ENCODE measurements at places on chromosomes 2 and 18.
A peak's percentile ranks its signal among the peaks of the same experiment; 100 is the strongest.

- no peak for DNase-seq
Observed at GRCh38 chr2:165147186-165148045, 56.4 kb downstream of the SCN3A start.

DNA sequence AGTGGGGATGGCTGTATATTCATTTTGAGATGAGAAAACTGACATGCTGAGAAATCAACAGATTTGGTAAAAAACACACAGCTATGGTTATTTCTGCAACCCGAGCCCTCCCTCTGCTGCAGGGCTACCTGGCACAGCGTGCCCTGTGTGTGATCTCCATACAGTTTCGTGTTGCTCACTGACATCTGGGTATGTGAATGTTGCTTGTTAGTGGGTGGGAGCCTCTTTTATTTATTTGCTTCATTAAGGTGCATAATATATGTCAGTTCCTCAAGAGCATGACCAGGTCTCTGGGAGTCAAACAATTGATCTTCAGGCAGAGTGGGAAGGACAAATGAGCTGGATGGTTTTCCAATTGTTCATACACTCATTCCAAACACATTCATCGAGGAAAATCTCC, 139.1 kb upstream of the FHL2 start:
- DNase-seq, result no peak

DNA sequence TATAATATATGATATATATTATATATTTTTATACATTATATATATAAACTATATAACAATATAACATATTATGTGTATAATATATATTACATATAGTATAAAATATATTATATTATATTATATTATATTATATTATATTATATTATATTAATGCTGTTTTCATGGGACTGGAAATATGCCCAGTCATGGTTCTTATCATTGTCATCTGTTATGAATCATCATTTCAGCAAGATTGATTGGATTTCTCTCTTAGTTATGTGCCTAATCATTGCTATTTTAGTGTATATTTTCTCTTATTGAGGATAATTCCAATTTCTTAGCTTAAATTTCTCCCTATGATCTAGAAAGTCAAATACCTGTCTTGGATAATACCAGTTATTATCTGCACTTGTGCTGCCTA, 617.8 kb downstream of the TRIB2 start:
- DNase-seq, result no peak

- no peak for DNase-seq
Observed at GRCh38 chr2:189411860-189412259, 29.4 kb upstream of the WDR75 start.

DNA sequence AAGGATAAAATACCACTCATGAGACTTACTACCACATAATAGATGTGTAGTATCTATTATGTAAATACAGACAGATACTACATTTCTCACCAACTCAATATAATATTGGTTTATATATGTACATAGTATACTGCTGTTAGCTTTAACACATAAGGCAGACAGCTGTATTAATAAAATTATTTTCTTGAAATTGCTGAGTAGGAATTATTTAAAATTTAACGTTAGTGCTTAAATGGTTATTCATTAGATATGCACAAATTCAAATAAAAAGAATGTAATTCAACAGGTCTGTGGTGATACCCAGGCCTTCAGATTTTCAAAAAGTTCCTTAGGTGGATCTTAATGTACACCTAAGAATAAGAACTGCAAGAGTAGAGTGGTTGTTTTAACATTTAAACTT, 59.0 kb downstream of the PRPF40A start:
- no peak for DNase-seq

DNA sequence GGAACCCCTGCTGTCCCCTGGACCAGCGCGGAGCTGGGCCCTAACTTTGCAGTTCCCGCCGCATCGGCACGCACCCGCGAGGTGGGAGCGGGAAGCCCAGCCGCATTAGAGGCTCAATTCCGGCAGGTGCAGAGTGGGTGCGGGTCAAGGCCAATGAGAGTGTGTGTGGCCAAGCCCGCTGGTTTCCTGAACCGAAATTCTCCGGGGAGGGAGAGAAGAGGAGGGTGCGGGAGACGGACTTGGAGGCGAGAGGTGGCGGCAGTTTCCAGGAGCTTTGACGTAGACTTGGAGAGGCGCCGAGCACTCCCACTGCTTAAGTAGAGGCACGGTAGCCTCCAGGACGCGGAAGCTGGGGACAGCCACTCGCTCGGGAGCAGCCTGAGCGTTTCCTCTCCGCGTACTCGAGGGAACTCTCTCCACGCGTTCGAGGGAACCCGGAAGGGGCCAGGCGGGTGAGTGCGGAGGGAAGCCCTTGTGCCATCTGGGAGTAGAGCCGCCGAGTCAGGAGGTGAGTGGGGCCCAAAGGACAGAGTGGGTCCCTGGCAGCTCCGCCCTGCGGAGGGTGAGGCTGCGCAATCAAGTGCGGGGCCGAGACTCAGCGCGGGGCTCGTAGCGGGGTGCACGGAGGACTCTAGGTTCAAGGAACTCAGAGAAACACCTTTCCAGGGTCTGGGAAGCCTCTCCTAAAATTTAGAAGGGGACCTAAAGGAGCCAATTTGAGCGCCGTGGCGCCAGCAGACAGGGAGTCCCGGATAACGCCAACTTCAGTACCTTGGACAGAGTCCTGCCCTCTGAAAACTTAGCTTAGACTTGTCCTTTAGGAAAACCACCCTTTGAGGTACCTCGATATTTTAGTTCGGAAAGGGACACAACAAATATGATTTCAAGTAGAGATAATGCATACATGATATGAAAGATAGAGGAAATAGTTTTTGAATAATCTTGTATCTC, at the start of gene FAM237A:
TSS of gene FAM237A (plus strand) at position 413 of the 951 bp plus-strand sequence. CDS start 1,750 bp downstream, outside the sequence.
- no peak for DNase-seq

GRCh38 chr2:219681694-219682300, 54.4 kb downstream of the SLC4A3 start:
- no peak for DNase-seq

DNA sequence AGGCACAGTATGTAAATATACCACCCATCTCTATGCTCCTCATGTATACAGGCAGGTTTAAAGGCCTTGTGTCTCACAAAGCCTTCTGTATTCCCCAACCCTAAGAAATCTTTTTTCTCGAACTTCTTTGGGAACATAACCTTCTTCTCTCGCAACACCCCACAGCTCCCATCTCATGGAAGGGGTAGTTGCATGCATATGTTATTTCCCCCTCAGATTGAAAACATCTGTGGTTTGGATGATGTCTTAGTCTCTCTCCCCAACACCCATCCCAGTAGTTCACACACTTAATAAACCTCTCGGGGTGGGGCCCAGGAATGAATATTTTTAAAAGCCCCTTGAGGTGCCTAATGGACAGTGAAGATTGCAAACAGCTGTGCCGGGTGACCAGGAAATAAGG, 21.0 kb upstream of the HDAC4 start:
- no peak for DNase-seq

DNA sequence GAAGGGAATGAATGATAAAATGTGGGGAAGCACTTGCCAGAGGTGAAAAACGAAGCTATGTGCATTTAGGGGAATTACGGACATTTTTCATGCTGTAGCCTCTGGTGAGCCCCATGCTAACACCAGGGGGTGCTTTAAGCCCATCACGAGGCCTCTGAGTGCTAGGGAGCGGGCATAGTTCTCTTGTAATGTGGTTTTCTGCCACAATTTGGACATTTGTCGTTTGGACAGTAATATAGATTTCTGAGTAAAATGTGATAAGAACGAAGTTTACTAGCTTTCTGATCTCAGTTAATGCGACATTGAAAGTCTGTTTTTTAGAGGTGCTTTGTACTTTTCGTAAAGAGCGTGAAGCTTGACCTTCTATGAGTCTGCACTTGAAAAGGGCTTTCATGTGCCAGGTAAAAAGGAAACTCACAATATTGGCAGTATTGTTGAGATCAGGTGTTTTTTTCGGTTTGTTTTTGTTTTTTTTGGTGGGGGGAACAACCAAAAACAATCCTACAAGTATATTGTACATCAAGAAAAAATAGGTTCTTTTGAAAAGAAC, 50.6 kb downstream of the TRAF3IP1 start:
- DNase-seq, result peak; percentile 22

DNA sequence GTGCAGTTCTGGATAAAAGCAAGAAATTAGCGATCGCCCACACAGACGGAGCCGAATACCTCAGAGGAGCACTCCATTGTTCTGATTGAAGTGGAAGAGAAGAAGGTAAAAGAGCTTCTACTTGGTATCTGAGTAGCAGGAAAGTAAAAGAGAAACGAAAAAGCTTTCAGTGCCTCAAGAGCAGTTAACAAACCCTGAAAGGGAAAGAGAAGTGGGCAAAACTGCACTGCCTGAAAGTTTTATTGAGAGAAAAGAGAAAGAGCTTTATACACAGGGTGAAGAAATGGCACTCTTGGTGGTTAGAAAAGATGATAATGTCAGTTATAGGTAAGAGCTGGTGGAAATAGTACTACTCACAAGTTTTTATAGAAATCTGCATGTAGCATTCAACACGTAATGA, 192.8 kb downstream of the CDCA7 start:
- no peak for DNase-seq

DNA sequence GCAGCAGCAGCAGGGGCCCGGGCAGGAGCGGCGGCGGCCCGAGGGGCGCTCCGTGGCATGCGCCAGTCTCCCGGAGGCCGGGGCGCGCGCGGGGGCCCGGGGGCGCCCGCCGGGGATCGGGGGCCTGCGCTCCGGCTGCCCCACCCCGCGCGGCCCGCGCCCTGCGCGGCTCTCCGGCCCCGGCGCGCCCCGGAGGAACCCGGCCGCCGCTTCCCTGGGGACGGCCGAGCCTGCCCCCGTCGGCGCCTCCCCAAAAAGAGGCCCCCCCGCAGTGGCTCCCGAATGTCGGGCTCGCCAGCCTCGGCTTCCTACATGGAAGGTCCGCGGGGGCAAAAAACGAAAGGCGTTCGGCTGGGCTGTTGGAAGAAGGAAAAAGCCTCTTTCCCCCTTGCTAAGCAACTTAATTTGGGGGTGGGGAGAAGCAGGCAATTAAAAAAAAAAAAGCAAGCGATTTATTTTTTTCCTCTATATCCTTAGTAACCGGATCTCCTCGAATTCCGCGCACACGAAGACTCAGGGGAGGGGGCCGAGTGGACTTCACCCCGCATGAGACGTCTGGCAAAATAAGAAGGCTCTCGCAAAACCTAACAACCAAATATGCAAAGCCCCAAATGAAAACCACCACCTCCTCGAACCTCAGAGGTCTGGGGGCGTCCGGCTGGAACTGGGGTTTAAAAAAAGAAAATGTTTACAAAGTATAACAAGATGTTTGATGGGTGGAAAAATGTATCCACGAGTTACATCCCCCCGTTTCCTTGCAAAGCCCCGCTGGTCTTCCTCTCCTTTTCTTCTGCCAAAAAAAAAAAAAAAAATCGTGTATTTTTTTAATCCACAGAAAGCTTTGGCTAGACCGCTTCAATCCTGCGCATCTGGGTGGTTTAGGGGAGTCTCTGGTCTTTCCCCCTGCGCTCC, at the start of gene SMAD7:
TSS of gene SMAD7 (minus strand) at position 430 of the 912 bp plus-strand sequence. CDS start 541 bp downstream, outside the sequence.
- DNase-seq, result no peak

DNA sequence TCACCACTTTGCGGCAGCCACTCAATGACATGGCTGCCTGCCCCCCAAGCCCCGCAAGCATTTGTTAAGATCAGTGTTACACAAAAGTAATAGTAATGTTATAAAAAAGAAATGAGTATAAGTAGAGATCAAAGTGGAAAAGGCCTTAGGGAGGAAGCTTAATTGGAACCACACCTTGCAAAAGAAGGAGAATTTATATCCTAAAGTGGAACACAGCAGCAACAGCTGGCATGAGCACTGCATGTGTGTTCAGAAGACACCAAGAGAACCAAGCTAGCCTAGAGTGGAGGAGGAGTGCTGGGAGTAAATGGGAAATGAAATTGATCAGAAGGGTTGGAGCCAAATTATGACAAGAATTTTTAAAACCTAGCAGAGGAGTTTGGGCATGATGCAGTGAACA, 73.1 kb upstream of the STK17B start:
- DNase-seq, result no peak

- DNase-seq, result no peak
Observed at GRCh38 chr2:44218771-44219170, 50.1 kb downstream of the PPM1B start.

DNA sequence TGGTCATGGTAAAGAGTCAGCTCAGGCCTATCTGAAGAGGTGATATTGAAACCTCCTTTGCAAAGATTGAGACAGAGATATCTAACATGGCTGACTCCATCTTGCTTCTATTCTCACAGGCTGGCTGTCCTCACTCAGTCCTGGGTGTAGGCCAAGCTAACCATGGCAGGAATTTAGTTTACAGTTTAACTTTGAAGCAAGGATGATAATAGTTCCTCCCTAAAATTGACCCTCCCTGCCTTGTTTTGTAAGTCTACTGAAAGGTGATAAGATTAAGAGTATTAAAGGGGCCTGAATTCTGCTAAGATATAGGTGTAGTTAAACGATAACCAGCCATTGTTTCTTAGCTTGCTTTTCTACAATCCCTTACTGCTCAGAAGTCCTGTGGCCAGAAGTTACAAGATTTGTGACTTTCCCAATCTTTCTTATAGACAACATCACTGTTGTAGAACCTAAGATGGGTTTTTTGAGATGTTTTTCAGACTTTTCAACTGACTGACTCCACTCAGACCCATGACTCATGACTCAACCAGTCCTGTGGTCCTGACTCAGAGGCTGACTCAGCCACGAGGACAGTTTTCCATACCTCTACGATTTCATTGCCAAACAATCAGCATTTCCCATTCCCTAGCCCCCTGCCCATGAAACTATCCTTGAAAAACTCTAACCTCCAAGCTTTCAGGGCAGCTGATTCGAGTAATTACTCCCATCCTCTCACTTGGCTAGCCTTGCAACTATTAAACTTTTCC, 195.7 kb upstream of the SESTD1 start:
- no peak for DNase-seq

GRCh38 chr2:98793897-98794830, 63.2 kb upstream of the MGAT4A start:
- DNase-seq, result no peak

- DNase-seq, result no peak
Observed at GRCh38 chr2:129656081-129656598, 323.3 kb upstream of the RAB6C start.

DNA sequence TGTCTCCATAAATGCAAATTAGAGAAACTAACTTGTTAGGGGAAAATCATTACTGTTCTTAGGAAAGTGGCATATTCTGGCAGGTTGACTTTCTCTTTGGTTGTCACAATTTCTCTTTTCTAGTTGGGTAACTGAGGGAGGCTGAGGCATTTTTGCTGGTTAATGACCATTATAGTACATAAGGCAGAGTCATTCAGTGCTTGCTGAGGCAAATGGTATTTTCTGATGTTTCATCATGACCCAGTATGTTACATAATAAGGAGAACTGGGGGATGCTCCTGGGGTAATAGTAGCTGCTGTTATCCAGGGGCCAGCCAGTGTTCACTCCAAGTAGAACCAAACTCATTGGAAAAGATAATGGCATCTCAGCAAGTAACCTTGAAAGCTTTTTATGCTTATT, 62.3 kb downstream of the ITGA6 start:
- DNase-seq, result no peak
